Stimulated activated CD4-positive, alpha-beta T cell treated with anti-CD3 and anti-CD28 coated beads, Interleukin-1b, Interleukin-23, amount 100 ng/mL, for 4 hours (primary cell): ENCODE measurements at places on chromosomes 6 and 20.

- DNase-seq: no peak
These were observed 210.0 kb downstream of the DLL1 start for GRCh38 chr6:170080828-170081371.

GRCh38 chr20:3980260-3981131 lies 34.9 kb downstream of the RNF24 start:
- DNase-seq: peak; percentile 9

GRCh38 chr6:83702749-83703148 lies 6.2 kb downstream of the SNAP91 start:
- no peak for DNase-seq

DNA sequence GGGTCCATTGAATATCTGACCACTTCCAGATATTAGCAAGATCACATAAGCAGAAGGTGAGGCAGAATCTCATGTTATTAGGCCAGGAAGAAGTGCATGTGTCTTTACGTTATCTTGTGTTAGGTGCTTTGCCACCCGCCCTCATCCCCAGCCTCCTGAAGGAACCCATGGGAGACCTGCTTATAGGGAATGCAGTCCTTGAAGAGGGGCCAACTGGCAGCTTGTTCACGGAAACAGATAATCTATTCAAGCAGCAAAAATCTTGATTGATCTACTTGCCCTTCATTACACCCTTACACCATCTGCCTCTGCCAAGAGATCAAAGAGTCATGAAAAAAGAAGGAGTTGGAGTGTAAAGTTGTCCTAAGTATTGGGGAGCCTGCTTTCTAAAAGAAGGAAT lies 576.4 kb downstream of the HTR1B start:
- DNase-seq: no peak

DNA sequence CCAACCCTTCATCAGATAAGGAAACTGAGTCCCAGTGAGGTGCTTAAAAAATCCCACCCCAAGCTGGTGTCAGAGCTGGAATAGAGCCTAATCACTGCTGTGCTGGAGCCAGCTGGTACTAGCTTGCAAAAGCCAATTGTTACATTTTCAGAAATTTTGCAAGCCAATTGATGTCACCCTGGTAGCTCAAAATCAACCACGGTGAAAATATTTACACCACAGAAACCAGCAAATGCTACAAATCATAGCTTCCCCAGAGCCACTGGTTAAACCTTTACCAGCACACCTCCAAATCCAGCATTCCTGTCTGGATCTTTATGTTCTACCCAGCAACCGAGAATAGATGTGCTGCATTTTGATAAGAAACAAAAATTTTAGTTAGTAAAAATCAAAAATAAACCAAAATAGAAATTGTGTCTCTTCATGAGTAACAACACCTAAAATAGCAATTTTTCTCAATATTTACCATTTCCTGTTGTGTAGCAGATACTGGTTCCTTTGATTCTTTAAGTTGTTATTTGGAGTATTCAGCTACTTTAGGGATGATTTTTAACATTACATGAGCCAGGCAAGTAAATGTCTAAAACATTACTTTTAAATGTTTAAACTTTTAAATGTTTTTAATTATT lies 7.2 kb upstream of the LCA5 start:
- DNase-seq: no peak

GRCh38 chr6:39221779-39222641 lies 7.3 kb downstream of the KCNK5 start:
- no peak for DNase-seq

- DNase-seq: no peak
These were observed 336.6 kb downstream of the SYNE1 start for GRCh38 chr6:152300517-152300916.

DNA sequence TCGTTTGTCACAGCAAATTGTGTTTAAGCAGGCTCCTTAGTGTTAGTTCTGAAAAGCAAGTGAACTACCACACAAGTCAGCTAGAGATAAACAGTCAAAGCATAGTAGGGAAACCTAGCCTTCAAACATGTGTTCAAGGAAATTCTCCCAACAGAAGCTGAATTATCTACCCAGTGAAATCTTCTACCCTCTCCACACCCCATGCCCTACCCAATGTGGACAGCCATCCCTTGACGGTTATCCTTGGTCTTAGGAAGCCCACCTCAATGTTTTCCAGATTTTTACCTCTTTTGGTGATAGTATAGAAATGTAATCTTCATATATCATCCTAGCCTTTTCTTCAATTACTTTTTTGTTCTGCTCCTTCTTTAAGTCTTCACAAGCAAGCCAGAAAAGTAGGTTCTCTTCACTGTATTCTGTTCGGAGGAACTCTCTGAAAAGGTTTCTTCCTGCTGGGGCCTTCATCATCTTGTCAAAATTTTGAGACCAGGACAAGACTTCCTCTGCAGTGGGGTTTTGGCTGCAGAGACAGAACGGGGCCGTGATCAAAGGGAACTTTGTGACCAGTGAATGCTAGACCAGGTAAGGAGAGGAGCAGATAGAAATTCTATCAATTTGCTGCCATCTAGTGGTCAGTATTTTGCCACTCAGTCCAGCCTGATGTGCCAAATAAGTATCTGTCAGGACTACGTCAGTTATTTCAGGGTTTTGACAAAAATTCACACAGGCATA lies 21.6 kb upstream of the MTRF1L start:
- DNase-seq: no peak

DNA sequence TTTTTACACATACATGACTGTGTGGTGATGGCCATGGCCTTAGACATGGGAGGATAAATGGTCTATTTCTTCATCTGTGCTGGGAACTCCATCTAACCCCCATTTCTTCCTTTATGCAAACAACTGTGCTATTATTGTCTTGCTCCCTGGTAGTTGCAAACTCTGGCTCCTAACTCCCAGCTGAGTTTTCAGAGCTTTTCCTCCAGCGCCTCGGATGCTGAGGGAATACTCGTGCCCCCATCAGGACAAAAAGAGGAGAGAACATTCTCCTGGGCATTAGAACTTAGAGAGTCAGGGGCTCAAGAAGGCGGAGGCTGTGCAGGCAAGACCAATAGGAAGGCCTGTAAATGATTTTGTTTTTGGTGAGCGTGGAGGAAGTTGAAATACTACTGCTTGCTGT lies 2.1 kb downstream of the DAAM2 start:
- DNase-seq: no peak

GRCh38 chr20:41717483-41717882 lies 99.3 kb upstream of the CHD6 start:
- DNase-seq: no peak

DNA sequence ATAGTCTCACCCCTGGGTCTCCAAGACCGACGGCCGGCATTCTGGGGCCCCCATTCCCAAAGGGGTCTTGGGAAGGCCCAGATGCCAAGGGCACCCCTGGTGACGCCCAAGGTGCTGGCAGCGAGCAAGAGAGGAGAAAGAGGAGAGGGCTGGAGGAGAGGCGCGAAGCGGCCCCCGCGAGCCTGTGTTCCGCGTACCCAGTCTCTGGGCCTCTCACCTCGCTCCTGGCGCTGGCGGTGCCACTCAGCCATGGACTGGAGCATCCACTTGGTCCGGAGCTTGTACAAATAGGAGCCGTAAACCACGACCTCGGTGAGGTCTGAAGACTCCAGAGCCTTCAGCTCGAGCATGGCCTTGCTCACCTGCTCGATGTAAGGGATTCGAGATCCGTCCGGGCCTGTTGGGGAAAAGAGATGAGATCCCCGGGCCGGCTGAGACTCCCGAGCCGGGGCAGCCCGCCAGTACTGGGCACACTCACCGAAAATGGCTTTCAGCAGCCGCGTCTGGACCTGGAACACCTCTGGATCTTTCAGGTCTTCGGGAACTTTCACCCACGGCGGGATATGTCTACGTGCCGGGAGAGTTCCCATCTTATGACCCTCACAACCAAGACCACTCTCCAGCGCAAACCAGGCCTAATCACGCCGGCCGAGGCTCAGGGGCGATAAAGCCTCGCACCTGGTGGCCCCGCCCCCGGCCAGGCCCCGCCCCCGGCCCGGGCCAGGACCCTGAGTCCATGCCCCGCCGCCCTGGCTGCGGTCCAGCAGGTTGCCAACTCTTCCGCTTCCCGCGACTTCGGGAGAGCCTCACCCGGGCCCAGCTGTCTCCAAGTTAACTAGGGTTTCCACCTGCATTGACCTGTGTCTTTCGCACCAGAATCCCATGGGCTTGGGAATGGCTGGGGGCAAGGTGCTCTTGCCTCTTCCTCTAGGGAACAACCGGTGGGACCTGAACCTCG lies at the start of gene DPPA5:
Gene DPPA5 (minus strand): TSS at position 641 of the 958 bp plus-strand sequence. CDS start 51 bp downstream, at position 590.
- DNase-seq: no peak

DNA sequence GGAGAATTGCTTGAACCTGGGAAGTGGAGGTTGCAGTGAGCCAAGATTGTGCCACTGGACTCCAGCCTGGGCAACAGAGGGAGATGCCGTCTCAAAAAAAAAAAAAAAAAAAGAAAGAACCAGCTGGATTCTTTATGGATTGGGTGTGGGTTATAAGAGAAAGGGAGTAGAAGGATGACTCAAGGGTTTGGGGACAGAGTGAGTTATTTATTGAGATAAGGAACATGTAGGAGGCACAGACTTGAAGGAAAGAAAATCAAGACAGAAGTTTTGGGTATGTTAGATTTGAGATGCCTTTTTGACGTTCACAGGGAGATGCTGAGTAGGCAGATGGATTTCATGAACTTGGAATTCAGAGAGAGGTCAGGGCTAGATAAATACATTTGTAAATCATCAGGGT lies 47.6 kb downstream of the KIZ start:
- DNase-seq: no peak

DNA sequence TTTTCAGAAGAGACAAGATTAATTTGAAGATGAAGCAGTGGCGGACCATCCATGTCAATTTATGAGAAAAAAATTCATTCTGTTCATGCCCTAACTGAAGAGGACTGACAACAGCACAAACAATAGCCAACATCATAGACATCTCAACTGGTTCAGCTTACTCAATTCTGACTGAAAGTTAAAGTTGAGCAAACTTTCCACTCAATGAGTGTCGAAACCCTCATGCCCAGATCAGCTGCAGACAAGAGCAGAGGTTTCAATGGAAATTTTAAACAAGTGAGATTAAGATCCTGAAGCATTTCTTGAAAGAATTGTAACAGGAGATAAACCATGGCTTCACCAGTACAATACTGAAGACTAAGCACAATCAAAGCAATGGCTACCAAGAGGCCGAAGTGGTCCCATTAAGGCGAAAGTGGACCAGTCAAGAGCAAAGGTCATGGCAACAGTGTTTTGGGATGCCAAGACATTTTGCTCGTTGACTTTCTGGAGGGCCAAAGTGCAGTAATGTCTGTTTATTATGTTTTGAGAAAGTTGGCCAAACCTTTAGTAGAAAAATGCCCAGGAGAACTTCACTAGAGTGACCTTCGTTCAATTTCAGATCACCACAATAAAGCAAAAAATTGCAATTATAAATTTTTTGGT lies 6.1 kb upstream of the SFT2D1 start:
- DNase-seq: no peak

DNA sequence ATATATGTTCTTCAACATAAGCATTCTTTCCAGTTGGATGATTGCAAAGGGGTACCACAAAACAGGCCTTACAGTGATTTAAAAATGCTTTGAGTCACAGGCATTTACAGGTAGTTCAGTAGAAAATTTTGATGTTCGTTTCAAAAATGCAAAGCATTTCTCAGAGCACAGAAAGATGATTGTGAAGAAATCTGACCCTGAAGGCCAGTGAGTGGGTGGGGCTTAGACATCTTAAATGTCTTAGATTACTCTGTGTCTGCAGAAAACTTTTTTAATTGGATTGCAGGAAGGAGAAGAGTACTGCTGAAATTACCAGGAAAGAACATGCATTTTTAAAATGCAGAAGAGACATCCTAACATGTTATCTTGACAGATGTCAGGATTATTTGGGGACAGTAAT lies 268.3 kb downstream of the CDKAL1 start:
- no peak for DNase-seq

GRCh38 chr20:16005021-16005914 lies 568.0 kb downstream of the KIF16B start:
- DNase-seq: no peak

- peak; percentile 43 for DNase-seq
These were observed 69.6 kb downstream of the SSR1 start for GRCh38 chr6:7243179-7243981.

GRCh38 chr6:89564752-89565427 lies 73.7 kb downstream of the LYRM2 start:
- DNase-seq: no peak

- DNase-seq: no peak
These were observed 22.7 kb downstream of the SENP6 start for GRCh38 chr6:75624335-75624734.

DNA sequence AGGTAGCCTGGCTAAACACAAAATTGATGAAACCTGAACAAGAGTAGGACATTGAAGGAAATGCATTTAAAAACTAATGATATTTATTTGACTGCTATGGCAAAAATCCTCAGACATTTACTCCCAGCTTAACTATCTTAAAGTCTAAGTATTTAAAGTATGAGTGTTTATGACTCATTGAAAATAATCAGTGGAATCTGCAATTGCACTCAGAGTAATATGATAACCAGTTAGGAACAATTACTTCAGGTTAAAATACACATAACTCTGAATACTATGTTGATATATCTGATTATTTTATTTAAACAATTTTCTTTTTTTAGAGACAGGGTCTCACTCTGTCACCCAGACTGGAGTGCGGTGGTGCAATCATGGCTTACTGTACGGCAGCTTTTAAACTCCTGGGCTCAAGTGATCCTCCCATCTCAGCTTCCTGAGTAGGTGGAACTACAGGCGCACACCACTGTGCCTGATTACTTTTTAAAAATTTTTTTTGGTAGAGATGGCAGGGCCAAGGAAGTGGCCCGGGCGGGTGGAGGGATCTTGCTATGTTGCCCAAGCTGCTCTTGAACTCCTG lies 43.9 kb downstream of the FILIP1 start:
- no peak for DNase-seq

GRCh38 chr20:53557130-53557529 lies 36.5 kb downstream of the ZNF217 start:
- no peak for DNase-seq
